Amygdala (tissue), 56 donors: ENCODE measurements at places on chromosomes 2 and 18.

DNA sequence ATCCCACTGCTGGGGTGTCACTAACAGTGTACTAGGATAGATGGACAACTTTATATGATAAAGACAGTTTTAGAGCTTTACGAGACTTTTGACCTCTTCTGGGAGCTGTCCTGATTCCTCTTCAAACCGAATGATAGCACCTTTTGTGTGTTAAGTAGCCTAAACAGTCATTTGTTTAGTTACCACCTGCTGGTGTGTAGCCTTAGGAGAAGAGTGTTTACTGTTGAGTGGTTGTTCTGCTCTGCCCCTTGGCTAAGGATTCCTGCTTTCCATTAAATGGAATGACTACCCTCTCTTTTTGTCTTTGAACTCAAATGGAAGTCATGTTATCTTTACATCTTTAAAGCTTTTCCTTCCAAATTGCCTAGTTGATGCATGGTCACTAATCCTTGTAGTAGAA lies 28.0 kb upstream of the MGAT5 start:
- no peak for DNase-seq

DNA sequence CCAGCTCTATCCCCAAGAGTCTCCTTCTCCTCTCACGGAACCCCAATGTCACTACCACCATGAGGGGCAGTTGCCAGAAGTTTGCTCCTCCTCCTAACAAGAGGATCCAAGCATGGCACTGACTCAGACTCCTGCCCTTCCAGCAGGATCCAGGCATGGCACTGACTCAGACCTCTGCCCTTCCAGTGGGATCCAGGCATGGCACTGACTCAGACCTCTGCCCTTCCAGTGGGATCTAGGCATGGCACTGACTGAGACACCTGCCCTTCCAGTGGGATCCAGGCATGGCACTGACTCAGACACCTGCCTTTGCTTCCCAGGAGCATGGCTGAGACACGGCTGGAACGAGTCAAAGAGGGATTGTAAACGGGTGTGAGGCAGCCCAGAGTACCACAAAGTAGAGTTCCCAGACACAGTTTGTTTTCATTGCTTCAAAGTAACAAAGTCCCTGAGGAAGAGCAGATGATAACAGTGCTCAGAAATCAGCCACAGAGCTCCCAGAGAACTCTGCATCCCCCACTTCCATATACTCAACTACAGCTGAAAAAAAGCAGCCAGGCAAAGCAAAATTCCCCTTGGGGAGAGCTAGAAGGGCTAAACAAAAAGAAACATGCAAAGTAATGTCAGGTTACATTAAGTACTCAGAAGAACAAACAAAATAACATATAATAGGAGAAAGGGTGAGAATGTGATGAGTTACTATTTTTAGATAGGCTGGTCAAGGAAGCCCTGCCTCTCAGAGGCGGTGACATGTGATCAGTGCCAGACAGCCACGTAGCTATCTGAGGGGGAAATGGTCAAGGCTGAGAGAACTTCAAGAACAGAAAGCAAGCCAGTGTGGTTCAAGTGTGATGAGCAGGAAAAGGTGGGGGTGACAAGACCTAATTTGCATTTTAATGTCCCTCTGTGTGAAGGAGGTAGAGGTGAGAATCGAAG lies 3.0 kb downstream of the BUB1 start:
- no peak for DNase-seq

DNA sequence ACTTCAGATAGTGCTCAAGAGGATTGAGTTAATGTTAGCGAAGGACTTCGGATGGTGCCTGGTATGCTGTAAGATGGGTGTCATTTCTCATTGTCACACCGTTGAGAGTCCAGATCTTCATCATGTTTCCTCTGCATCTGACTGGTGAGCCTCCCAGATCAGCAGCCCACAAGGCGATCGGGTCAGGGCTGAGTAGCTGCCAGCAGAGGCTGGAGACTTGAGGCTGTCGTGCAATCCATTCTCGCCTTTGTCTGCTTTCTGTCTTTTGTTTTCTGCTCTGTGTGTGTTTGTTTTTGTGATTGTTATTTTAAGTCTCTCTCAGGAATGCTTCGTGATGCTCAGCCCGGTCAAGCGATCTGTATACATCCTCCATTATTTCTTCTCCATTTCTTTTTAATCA lies 95.8 kb downstream of the TGOLN2 start:
- no peak for DNase-seq

- no peak for DNase-seq
These were observed 17.2 kb upstream of the ASB1 start for GRCh38 chr2:238409341-238410199.

DNA sequence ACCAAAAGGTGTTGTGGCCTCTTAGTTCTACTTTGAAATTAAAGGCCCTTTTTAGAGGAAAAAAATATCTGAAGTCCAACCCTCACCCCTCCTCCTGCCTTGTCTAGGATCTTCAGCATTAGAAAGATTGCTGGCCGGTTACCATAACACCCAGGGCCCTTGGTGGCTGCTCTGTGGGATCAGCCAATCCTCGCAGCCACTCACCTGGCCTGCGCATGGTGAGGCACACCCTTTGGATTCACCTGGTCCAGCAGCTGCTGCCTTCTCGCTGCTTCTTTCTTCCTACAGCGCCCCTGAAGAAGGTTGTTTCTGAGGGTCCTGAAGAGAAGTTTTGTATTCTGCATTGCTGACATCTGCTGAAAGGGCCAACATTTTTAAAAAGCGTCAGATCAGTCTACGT lies 25.2 kb downstream of the DYTN start:
- no peak for DNase-seq
